ENCODE measurements at places on chromosomes 1 and 21.
A peak's percentile ranks its signal among the peaks of the same experiment; 100 is the strongest.

DNA sequence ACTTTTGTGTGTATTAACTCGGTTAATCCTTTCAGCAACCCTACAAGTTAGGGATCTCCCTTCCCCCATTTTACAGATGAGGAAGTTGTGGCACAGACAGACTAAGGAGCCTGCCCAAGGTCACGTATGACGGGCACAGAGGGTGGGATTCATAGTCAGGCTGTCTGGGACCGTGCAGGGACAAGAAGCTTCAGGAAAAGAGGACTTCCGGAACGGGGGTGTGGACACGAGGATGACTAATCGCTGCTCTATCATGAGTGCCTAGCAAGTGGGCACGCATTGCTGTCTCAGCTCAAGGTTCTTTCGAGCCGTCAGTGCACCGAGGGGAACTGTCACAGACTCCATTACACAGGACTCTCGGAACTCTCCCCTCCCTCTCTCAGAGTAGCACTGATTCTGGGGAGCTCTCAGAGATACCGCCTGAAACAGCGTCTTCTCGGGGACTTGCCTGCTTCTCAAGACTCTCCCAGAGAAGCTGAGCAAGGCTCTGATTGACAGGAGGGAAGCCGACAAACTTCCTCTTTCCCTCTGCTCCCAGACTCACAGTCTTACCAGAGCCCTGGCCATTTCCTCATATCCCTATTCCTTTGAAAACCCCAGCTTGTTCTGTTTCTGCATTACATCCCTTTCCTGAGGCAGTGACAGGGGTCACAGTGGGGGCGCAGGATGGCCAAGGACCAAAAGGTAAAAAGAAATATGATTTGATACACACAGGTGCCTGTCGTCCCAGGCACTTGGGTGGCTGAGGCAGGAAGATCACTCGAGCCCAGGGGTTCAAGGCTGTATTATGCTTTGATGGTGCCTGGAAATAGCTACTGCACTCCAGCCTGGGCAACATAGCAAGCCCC lies 14.4 kb downstream of the FHAD1 start:
- no peak for DNase-seq

GRCh38 chr21:35547946-35548774 lies 499.1 kb upstream of the RUNX1 start:
- no peak for DNase-seq

DNA sequence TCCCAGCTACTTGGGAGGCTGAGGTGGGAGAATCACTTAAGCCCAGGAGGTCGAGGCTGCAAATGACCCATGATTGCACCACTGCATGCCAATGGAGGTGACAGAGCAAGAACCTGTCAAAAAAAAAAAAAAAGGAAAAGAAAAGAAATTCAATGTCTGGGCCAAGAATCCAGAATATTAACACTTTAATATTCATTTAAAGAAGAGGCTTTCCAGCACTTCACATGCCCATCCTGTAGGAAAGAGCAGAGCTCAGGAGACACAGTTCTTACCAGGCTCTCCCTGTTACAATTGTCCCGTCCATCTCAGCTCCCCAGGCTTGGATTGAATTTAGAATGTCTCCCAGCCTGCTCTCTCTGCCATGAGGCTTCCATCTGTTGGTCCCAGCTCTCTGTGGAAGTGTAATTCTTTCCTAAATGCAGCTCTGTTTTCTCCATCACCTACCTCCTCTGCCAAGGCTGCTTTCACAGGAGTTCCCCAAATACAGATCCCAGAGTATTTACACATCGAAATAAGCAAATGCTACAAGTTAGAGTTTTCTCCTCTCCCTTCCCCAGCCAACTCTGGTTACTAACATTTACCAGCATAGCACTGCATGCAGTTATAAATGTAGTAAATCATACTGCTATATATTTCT lies 116.6 kb upstream of the CDC42BPA start:
- no peak for DNase-seq

DNA sequence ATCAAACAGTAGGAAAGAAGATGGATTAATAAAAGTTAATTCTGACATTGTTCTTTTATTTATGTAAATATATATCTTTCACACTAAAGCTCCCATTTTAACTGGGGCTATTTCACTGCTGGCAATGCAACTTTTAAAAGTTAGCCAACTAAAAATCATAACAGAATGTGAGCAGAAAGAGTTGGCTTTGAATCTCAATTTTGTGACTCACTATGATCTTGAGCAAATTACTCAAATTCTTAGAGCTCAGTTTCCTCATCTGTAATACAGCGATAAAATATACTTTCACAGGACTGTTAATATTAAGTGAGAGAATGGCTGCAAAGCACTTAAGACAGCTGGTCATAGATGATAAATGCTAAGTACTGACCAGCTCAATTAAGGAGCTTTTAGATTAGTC lies 10.8 kb downstream of the EFCAB14 start:
- DNase-seq, result no peak

DNA sequence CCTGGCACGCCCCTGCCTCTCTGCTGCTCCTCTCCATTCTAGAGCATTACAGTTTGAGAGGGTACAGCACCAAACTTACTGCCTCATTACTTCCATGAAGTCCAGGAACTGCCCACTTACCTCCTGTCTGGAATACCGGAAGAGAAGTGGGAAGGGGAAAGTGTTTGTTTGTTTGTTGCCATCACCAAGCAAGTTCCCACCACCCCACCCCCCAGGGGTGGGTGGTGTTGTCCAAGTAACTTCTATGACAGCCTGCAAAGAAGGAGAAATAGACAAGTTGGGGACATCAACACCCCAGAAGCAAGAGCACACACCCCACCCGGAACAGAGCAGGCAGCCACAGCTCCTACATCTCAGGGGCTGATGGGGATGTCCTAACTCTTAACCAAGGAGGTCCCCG lies 18.0 kb downstream of the OPTC start:
- DNase-seq, result no peak

- peak; percentile 14 for DNase-seq
Observed at GRCh38 chr1:37513795-37514349, 694 bp downstream of the MEAF6 start.

DNA sequence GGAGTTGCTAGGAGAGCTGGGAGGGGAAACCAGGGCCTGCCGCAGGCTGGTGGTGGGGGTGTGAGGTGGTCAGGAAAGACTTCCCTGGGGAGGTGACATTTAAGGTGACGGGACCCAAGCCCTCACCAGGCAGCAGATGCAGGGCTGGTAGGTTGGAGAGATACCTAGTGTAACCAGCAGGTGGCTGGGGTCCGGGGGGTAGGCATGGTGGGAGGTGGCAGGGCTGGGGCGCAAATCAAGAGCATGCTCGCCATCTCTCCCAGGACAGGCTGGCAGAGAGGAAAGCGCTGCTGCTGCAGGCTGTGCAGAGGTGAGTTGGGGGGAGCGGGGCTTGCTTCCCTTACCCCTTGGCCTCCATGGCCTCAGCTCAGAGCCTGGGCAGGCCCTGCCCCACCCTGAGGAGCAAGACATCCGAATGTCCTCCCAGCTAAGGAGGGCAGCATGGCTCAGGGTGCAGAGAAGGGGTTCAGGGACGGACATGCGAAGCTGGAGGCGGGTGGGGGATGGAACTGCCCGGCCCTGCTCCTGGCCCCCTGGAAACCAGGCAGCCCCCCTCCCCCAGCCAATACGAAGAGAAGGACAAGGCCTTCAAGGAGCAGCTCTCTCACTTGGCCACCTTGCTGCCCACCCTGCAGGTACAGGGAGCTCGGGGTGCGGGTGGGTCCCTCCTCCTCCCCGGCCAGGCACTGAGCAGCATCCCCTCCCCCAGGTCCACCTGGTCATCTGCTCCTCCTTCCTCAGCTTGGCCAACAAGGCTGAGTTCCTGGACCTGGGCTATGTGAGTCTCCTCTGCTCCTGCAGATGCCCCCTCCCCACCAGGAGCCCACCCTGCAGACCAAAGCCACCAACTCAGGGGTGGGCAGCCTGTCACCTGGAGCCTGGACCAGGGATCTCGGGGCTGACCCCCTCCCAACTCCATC lies 4.0 kb downstream of the RNF207 start:
- no peak for DNase-seq

DNA sequence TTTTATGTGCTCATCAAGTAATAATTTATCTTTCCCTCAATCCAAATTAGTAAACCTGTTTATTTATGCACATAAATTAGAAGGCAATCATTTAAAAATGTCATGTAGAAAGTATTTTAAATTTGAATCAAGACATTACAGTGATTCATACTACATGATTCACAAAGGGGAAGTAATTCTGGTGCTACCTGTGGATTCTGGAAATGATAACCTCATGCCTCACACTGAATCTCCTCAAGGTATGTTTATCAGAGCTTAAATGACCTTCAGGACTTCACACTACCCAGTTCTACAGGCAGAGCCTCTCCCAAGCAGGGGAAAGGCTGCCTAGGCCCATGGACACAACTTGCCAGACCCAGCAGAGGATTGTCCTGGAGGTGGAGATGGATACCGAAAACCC lies 25.2 kb upstream of the TDRD10 start:
- no peak for DNase-seq

GRCh38 chr1:152460529-152460899 lies 46.5 kb upstream of the CRNN start:
- no peak for DNase-seq

GRCh38 chr1:19313636-19313959 lies 1.5 kb downstream of the SLC66A1 start:
- DNase-seq, result no peak

GRCh38 chr1:223329664-223330415 lies 34.1 kb downstream of the SUSD4 start:
- DNase-seq, result no peak

DNA sequence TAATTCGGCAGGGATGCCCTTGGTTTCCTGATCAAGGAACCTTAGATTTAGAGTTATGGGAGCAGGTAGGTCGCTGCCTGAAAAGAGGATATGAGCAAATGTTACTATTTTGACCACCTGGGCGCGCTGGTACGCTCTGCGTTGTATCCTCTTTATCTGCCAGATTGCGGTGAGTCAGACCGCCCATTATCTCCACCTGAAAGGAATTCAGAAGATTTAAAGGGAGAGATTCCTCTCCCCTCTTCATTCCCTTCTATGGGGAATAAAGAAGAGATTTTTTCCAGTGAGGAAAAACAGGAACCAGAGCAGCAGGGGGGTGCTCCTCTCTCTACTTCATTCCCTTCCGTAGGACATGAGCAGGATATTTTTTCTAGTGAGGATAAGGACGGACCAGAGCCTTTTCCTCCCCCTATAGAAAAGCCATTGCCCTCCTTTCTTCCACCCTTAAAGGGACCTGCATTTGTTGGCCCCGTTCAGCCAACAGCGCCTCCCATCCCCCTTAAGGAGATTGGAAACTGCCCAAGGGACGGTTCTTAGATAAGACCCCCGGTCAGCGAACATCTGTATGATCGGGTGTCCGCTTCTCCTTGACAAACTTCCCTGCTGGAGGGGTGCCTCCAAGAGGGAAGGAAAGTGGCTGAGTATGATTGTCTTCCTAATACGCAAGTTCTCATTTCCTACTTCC lies 34.1 kb downstream of the CLCA1 start:
- no peak for DNase-seq

DNA sequence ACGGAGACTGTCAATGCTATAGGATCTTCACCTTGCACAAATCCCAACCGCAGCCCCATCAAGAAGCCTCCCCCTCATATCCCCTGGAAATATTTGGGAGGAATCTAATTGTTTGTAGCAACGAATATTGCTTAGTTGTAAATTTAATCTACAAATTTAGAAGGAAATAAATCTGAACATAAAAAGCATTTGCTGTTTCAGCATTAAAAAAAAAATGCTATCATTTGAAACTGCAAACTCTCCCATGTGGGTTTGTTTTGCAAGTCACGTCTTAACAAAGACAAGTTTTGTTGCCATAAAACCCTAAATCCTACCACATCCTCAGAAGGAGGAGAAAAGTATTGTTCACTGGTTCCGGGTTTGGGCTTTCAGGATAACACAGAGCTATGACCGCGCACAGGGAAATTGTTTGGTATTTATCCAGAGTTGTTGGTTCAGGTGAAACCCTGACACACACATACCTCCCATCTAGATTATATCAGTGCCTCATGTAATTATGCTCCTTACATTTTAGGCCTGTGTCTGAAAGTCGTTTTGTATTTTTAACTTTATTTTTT lies 279.6 kb downstream of the TM2D1 start:
- DNase-seq, result no peak

- no peak for DNase-seq
Observed at GRCh38 chr1:212447478-212447877, 14.8 kb downstream of the NENF start.

GRCh38 chr1:3323021-3323795 lies 131.3 kb upstream of the ARHGEF16 start:
- no peak for DNase-seq

- DNase-seq, result no peak
Observed at GRCh38 chr1:147211577-147211976, 13.6 kb downstream of the FMO5 start.

DNA sequence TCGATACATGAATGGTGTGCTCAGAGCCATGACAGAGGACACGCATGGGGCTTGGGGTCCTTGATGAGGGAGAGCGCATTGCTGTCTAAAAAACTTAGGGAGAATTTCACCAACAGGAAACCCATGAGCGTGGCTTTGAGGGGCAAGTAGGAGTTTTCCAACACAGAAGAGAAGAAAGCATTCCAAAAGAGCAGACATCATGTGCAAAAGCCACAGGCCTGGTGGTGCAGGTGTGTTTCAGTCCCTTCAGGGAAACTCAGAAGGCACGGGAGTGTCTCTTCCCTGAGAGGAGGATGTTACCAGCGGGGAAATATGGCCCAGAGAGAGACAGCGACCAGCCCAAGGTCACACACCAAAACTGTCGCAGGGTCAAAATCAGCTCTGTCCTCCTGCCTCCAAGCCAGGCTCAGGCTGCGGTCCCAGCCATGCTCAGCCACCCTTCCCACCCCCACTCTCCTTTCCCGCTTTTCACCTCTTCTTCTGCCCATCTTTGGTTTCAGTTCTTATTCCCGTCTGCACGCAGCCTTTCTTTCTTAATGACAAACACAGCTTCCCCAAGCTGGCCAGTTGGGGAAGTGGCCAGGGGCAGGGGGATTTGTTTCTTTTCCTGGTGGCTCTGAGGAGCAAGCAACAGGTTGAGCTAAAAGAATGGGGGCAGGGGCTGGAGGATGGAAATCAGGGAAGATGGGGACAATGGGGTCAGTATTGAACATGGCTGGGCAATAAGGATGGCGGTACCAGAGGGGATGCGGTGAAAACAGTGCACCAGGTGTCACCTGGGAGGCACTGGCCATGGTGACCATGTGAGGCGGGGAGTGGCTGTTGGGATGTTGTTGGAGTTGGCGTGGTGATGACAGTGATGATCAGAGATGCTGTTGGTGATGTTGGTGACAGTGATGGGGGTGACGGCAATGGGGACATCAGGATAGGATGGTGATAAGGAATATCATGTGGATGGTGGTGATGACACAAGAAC lies 10.3 kb downstream of the LAPTM5 start:
- DNase-seq, result no peak

GRCh38 chr1:110384581-110385321 lies 6.1 kb downstream of the SLC16A4 start:
- DNase-seq, result no peak

GRCh38 chr1:34715139-34715538 lies 39.7 kb upstream of the GJB5 start:
- DNase-seq, result no peak

DNA sequence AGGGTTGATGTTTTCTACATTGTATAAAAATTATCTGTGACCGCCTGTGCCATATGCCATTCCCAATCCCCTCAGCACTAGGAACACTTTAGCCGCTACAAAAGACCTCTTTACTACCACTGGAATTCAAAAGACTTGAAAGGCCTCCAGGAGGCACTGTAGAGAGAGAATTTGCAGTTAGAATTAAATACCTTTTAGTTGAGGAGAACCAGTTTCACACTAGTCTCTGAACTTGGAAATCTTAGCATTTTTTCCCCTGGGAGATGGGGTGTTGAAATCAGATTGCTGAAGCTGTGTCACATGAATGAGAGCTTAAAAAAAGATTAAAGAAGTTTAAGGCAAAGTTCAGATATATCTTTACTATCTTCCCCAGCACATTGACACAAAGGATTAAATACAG lies 291.0 kb downstream of the ADGRL2 start:
- DNase-seq, result no peak

- DNase-seq, result no peak
Observed at GRCh38 chr1:244068567-244068966, 17.5 kb downstream of the ZBTB18 start.

Measured in left renal pelvis (tissue), 4 donors.